ENCODE measurements at places on chromosomes 13 and 19.

GRCh38 chr13:29101409-29101808 lies 281.3 kb downstream of the MTUS2 start:
- no peak for DNase-seq

DNA sequence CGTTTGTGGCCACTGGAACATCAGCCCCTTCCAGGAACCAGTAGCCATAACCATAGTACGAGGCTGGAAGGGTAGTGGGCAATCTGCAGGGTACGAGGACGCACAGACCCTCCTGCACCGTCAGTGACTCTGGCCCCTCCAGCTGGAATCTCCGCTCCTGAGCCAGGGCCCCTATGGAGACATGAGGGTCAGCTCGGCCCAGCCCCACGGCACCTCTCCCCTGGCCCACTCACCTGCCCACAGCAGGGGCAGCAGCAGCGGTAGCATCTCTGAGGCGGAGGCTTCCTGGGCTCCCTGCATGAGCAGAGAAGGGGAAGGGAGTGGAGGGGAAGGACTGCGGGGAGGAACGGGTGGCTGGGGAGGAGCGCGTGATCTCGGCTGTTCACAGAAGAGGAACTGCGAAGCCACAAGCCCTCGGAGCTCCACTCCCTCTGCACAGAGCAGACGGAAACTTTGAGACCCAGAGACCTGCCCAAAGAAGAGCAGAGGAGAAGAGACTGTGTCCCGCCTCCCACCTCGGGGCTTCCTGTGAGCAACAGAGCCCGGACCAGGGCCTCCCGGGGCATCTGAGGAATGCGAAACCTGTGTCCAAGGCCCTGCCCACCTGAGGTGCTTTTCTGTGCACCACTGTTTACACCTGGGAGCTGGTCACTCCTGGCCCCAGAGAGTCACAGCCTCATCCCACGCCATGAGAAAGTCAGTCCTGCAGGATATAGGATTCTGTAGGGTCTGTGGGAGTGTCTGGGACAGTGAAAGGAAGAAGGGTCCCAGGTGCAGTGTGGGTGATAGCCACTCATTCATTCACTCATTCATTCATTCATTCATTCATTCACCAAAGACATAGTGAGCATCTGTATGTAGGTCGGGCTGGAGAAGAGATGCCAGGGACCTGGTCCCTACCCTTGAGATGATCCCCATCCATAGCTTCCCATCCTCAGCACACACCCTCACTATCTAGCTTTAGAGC lies at the start of gene SIGLEC6:
SIGLEC6 (minus strand) TSS at position 322 of the 967 bp plus-strand sequence; CDS start at position 300, 22 bp downstream.
- no peak for DNase-seq

GRCh38 chr19:50007170-50007569 lies 18.0 kb downstream of the VRK3 start:
- no peak for DNase-seq

GRCh38 chr19:35350591-35350990 lies 2.9 kb downstream of the FFAR1 start:
- no peak for DNase-seq

- no peak for DNase-seq
These were observed 111.9 kb downstream of the KCNRG start for GRCh38 chr13:50126993-50127725.

GRCh38 chr19:12733369-12734214 lies 892 bp downstream of the TRIR start:
- no peak for DNase-seq

GRCh38 chr13:70448820-70449219 lies 340.6 kb upstream of the KLHL1 start:
- DNase-seq: no peak

- DNase-seq: no peak
These were observed 24.3 kb downstream of the DZIP1 start for GRCh38 chr13:95620030-95620824.

- DNase-seq: no peak
These were observed 7.4 kb upstream of the IL4I1 start for GRCh38 chr19:49904136-49904535.

GRCh38 chr13:27110056-27110746 lies 61.4 kb downstream of the USP12 start:
- no peak for DNase-seq

DNA sequence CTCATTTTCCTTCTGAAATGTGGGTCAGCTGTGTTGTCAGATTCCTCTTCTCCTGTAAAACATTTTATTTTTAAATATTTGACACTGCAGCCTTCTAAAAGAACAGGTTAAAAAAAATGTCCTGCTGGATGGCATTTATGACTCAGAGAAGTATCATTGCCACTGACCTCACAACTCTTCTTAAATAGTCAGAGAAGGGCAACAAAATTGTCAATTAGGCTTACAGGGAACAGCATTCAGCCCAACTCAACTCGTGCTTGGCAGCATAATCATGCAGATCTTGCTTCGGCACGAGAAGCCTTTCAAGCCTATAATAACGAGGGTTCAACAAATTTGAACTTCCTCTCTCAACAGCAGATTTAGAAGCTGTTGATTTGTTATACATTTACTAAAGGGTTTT lies 296.7 kb upstream of the DACH1 start:
- DNase-seq: no peak

GRCh38 chr19:1873524-1874473 lies 10.4 kb upstream of the KLF16 start:
- no peak for DNase-seq

Measured in activated CD8-positive, alpha-beta memory T cell treated with anti-CD3 and anti-CD28 coated beads for 1 hour (primary cell).